Dermis blood vessel endothelial cell (primary cell): ENCODE measurements at places on chromosomes 13 and 19.
A peak's percentile ranks its signal among the peaks of the same experiment; 100 is the strongest.

GRCh38 chr13:98216135-98216565, 39.1 kb upstream of the RNF113B start:
- peak; percentile 54 for DNase-seq

DNA sequence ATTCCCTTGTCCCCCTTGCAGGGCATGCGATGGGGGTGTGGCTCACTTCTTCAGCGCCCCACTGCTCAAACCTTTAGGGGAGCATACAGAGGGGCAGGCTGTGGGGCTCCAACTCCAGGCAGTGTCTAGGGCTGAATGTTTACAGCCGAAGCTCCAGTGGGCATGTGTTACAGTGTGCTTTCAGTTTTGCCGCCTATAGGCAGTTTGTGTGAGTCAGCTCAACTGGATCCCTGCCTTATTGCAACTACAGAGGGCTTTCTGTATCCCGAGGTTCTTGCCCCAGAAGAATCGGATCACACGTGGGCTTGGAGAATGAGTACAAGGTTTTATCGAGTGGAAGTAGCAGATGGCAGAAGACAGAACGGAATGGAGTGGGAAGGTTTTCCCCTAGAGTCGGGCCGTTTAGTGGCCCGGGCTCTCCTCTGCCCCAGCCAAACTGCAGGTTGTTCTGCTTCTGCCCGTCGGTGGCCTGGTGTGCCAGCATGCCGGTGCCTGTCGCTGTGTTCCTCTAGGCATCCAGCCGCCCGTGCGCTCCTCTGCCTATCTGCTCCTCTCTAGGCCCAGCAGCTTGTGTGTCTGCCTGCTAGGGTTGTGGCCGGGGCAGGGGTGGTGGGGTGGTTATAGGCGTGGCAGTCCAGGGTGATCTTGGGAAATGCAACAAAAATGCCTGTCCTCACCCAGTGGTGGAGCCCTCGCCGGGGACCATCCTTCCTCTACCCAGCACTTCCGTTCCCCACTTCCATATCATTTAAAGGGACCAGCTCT, 435.9 kb upstream of the SGCG start:
- DNase-seq = no peak

DNA sequence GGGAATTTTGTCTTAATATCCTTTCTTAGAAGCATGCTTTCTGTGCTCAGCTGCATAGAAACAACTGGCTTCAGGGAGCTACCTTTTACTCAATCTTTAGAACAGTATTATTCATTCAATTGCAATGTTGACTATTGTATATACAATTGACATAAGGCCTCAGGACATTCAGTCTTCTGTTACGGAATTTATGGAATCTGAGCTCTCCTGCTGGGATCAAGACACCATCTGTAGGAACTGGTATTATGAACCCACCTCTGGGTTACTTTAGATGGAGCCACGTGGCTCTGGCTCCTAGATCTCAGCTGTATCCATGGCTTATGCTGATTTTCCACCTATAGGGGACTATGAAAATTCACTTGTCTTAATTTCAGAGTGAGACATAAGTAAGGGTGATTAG, 716.2 kb upstream of the GPC6 start:
- DNase-seq = no peak

- DNase-seq = peak; percentile 51
Observed at GRCh38 chr19:1567116-1567847, 843 bp downstream of the MEX3D start.

DNA sequence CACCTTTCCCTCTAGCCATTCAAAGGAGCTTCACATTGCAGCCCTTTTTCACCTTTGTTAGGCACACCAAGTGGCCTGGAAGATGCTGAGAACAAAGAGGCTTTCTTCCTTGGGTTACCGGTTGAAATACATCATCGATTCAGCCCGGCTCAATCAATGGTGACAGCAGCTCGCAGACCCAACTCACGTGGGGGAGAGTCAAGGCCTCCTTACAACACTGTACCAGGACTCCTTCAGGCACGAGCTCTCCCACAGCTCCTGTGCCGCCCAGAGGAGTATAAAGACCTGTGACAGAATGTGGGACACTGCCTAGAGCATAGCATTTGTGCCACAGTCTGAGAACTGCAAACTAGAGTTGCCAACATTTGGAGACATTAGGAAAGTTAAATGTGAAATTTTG, 3.9 kb upstream of the LRRC63 start:
- no peak for DNase-seq

DNA sequence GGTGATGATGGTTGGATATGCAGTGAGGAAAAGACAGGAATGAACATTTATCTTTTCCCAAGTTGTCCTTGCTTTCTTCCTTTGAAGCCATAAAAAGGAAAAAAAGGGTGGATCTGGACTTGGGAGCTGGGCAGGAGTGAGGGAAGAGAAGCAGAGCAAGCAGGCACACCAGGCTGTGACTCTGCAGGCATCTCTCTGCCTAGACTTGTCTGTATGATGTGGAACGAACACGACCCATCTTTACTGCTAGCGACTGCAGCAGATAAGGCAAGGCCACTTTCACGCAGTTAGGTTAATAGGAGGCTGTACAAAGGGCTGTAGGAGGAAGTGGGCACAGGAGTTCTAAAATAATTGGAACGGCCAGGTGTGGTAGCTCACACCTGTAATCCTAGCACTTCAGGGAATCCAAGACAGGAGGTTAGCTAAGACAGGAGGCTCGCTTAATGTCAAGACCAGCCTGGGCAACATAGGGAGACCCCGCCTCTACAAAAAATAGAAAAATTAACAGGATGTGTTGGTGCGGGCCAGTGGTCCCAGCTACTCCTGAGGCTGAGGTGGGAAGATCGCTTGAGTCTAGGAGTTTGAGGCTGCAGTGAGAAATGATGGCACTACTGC, 961 bp upstream of the URI1 start:
- no peak for DNase-seq

- DNase-seq = no peak
Observed at GRCh38 chr19:30281906-30282305, 90.3 kb upstream of the ZNF536 start.

GRCh38 chr13:26749285-26749684, 11.3 kb downstream of the GPR12 start:
- DNase-seq = no peak

DNA sequence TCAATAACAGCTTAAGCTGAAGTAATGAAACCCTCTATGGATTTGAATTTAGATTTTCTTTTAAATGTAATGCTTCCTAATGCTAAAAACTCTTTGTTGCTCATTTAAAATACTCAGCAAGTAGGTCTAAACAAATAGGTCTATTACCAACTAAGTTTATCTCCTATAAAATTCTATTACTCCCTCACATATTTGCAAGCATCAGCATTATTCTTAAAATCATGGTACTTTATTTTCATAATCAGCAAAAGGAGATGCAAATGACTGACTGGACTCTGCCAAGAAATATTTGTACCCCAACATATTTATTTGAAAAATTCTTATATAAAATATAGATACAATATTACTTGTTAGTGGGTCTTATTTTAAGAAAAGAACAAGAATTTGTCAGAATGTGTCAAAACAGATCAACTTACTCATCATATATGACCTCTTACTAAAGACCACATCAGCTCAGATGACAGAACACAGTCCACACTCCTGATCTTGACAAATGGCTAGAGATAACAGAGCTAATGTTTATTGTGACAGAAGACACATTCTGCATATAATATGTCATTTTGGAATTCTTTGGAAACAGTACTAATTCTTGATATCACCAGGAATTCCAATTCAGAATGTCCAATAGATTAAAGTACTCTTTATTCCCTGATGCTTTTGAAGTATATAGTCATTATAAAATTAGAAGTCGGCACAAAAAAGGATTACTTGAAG, 704.6 kb upstream of the PCDH9 start:
- DNase-seq = no peak

DNA sequence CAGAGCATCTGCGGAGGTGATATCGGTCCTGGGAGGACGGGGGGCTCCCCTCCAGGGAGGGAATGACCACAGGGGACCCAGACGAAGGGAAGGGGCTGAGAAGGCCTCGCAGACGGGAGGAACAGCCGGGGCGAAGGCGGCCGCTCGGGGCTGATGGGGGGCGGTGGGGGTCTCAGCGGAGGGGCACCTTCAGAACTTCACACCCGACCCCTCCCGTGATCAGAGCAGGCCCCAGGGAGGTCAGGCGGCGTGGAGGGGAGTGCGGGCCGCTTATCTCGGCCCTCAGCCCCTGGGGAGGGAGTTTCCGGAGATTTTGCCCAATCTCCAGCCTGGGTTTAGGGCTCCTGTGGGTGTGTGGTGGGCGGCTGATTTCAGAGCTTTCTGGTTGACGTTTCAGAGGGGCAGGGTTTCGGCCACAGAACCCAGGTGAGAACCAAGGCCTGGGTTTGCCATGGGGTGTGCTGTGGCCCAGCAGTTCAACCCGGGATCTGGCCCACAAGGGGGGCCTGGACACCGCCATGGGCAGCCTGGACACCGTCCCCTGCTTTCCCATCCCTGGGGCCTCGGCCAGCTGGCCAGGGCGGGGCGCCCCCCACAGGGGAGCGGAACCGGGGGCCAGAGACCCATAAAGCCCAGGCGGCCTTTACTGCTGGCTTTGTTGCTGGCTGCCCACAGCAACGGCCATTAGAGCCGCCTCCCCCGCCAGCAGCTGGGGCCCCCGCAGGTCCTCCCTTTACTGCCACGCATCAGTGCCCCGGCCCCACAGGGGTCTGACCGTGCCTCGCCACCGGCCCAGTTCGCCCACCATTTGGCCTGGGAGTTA, 29.0 kb downstream of the ARID3A start:
- DNase-seq = no peak

DNA sequence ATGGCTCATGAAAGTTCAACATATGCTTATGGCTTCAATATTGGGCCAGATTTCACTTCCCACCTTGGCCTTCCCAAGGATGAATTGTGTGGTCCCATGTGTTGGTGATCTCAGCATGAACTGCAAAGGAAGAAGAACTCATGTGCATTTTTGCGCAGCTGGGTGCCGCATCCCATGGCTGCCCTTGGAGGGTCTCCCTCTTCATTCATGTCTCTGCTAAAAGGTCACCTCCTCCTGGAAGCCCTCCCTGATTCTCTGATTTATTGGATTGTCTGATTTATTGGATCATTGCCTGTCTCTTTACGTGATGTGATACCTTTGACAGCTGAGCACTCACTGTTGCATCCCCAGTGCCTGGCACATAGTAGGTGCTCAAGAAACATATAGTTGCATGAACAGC, 1.7 kb upstream of the CYP4F8 start:
- DNase-seq = no peak

GRCh38 chr13:46343279-46343994, 43.6 kb downstream of the RUBCNL start:
- no peak for DNase-seq

DNA sequence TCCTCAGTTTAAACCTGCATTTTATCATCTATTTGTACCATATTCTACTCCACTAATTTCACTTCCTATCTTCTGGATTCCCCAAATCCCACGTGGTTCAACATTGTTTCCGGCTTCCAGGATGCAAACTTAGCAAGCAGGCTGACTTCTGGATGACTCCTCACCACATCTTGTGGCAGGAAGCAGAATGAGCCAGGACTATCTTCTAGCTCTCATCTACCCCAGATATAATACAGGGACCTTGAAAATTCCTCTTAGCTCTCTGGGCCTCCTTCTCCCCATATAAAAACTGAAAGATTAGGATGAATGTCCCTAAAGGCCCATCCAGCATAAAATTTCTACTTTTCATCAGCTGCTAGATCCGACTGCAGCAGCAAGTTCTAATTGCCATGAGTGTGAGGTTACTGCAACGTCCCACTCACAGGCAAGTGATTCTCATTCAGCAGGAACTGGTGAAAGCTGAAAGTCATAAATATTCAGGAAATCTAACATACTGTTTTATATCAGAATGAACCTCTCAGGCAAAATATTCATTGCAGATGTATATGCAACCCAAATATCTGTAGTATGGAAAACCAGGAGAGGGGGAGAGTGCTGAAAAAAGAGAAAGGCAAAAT, 93.4 kb downstream of the KCTD12 start:
- peak; percentile 77 for DNase-seq

DNA sequence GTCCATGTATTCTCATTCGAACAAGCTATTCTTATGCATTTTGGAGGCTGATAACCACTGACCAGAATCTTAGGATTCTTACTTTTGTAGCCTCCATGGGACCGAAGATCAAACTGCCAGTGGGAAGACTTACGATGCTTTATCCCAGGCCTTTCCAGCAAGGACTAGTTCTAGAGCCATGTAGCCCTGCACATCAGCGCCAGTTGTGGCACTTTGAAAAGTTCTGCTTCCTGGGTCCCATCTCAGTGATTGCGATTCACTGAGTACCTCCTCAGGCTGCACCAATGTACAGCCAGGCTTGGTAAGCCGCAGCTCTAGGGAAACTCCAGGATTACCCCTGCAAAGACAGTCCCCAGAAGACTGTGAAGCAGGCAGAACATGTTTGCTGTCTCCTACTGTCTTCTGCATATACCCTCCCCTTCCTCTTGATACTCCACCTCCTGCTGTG, 18.9 kb upstream of the ENOX1 start:
- DNase-seq = no peak

GRCh38 chr19:58336820-58337219, 10.0 kb downstream of the ZSCAN22 start:
- no peak for DNase-seq

GRCh38 chr19:46603752-46604231, 2.7 kb downstream of the CALM3 start:
- no peak for DNase-seq

- DNase-seq = no peak
Observed at GRCh38 chr13:112894423-112894672, 74.7 kb upstream of the MCF2L start.

- DNase-seq = no peak
Observed at GRCh38 chr19:7216373-7216902, 77.8 kb downstream of the INSR start.

- DNase-seq = no peak
Observed at GRCh38 chr13:42992764-42993122, 702 bp upstream of the EPSTI1 start.

DNA sequence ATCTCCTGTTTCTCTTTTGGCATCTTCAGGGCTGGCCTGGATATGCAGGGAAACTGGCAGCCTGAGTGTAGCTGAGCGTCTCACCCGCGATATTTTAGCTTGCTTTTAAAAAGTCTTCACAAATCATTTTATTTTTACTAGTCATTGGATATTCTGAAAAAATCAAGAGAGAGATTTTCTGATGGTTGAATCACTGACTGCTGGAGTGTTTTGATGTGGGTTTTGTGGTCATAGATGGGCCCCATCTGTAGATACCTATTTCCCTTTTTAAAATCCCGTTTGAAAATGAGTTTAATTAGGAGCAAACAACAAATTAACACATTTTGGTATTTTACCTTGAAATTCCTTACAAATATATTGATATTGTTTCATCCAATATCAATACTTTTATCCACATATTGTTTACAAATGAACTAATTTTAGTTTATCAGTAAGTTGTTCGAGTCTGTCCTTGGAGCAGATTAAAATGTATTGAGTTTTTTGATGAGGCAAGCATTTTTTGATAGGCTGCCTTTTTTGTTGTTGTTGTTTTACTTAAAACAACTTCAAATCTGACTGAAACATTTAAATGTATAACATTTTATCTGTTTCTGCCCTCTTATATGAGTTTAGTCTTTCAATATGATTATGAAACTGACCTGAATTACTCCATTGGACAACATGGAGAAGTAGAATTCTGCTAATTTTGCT, 21.5 kb upstream of the OXGR1 start:
- DNase-seq = no peak

GRCh38 chr19:5504114-5504513, 48.9 kb downstream of the ZNRF4 start:
- no peak for DNase-seq

GRCh38 chr19:6340493-6341201, 7.2 kb upstream of the ACER1 start:
- DNase-seq = no peak
